ENCODE measurements at places on chromosomes 5 and 9. TPM values are rescaled to one million over a fixed set of nuclear protein-coding genes. Genes with fewer than 3 reads are reported as not detected.

Gene HACD4
- 7.9 TPM for total RNA-seq

Gene SLC45A2
- total RNA-seq = 0.14 TPM

Gene C1QTNF3
- total RNA-seq = 1.00 TPM

Gene DRD1
- not detected for total RNA-seq

Gene RNF183
- total RNA-seq = not detected

Gene FRMD3
- total RNA-seq = 0.43 TPM

Gene CERCAM
- 32.8 TPM for total RNA-seq

Gene OCLN
- 148 TPM for total RNA-seq

Gene AGXT2
- total RNA-seq = not detected

Gene DIRAS2
- 0.07 TPM for total RNA-seq

Gene INSYN2B
- 0.07 TPM for total RNA-seq

Gene GARIN3
- total RNA-seq = not detected

Gene THBS4
- 1.00 TPM for total RNA-seq

Gene BTNL9
- total RNA-seq = 0.07 TPM

Gene PRLR
- under 0.01 TPM for total RNA-seq

Gene ZFR
- total RNA-seq = 90.6 TPM

Gene GPR150
- 0.21 TPM for total RNA-seq

Gene CER1
- total RNA-seq = not detected

Gene FBXW11
- 83.4 TPM for total RNA-seq

Gene HSPB3
- not detected for total RNA-seq

Gene DMRT2
- under 0.01 TPM for total RNA-seq

Gene CAMK2A
- total RNA-seq = 0.34 TPM

Gene GRM6
- total RNA-seq = not detected

Gene WDR38
- not detected for total RNA-seq

Gene IL4
- not detected for total RNA-seq

Gene KDM4C
- 44.1 TPM for total RNA-seq

Gene CYFIP2
- total RNA-seq = 4.3 TPM

Gene TICAM2
- 0.50 TPM for total RNA-seq

Measured in nasal cavity respiratory epithelium epithelial cell of viscerocranial mucosa (primary cell).